ENCODE measurements at places on chromosomes 3 and 15.
A peak's percentile ranks its signal among the peaks of the same experiment; 100 is the strongest.

DNA sequence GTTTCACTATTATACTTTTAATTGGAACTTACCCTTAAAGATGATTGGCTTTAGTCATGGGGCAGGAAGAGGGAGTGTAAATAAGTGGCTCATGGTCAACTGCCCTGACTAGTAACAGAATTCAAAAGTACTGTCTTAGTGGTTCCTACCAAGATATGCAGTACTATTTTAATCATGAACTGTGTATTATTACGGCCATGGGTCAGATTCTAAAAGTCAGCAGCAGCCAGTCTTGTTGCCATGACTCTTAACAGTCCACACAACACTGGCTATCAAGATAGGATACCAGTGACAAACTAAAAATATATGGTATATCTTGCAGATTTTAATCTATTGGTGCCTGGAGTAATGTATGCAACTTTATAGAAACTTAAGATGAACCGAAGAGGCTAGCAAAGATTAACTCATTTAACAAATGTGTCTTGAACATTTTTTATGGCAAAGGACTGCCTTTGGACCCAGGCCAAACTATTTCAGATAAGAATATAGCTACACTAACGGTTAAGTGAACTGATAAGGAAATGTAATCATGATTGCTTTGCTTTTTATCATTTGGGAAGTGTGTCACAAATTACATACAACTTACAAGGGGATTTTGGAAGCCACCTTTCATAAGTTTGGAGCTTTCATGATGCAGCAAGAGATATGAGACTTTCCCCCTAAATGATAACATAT is 163.7 kb downstream of the TCF12 start:
- DNase-seq = no peak

DNA sequence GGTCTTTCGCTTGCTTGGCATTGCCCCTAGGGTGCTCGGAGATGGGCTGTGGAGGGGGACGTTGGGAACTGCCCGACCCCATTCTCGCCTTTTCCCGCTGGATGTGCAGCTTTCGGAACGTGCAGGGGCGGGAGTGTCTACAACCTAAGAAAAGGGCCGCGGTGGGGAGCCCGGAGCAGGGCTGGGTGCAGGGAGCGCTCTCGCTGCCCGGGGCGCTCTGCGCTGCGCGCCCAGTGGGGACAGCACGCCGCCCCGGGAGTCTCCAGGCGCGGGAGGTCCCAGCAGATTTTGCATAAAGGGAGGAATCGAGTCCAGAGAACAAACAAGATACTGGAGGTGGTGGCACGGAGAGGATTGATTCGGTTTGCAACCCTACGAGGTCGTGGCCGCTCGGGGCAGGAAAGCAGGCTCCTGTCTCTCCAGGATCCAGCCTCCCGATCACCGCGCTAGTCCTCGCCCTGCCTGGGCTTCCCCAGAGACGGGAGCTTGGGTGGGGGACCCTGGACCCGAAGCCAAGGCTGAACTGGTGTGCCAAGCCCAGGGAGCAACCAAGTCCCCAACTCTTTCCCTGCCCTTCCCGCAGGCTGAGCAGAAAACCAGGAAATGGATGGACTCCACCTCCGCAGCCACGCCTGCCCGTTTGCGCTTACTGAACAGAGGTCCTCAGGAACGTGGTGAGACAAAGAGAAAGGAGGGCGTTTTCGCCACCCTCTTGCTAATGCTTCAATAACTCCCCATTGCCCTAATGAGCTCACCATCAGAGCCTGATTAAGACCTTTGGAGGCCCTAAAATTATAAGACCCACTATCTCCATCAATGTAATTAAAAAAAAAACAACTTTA is 59.7 kb downstream of the NOX5 start:
- no peak for DNase-seq

- DNase-seq = no peak
Measured at GRCh38 chr15:46297766-46298165, 662.9 kb downstream of the SQOR start.

DNA sequence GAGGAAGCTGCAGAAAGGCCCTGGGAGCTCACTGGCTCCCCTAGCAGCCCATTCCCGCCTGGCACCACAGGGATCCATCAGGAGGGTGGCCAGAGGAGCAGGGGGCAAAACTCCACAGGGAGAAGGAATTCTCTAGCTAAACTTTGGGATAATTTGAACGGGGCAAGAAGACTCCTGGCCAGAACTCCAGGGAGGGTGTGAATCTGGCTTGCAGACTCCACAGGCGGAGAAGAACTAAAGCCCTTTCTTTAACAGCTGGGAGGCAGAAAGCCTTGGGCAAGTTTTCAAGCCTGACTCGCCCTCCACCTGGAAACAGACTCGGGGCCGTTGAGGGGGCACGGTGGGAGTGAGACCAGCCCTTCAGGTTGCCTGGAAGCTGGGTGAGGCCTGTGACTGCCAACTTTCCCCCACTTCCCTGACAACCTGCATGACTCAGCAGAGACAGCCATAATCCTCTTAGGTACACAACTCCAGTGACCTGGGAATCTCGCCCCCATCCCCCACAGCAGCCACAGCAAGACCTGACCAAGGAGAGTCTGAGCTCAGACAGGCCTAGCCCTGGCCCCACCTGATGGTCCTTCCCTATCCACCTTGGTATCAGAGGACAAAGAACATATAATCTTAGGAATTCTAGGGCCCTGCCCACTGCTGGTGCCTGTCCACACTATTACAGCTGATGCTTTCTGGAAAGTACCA is 28.6 kb downstream of the SLC27A2 start:
- no peak for DNase-seq

- no peak for DNase-seq
Measured at GRCh38 chr15:93900476-93901400, 330.6 kb upstream of the MCTP2 start.

DNA sequence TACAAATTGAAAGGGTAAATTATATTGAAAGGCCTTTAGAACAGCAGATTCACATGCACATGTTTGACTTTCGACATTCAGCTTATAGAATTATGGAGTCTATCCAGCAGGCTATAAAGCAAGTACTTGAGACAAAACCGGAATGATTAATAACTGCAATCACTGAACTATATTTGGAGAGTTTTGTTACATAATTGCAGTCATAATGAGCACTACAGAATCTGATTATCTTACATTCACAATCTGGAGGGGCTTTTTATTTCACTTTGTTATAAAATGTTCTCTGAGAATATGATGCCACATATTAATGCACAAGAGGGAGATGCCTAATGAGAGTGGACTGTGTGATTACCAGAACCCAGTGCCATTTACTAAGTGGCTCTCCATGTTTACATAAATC is 64.3 kb downstream of the NSUN3 start:
- DNase-seq = no peak

- DNase-seq = no peak
Measured at GRCh38 chr3:3071136-3071535, 39.0 kb downstream of the IL5RA start.

DNA sequence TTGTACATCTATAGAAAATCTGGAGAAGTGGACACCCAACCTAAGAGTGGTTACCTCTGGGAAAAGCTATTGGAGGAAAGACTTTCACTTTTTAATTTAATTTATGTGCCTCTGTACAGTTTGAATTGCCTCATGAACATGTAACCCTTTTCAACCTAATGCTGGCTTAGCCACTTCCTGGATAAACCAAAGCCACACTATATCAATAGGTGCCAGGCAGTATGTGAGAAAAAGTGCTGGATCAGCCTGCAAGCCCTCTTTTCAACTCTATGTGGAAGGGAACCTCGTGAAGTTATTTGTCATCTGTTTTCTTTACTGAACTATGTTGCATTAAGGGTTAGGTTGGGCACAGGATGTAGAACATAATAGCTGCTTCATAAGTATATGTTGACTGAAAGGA is 9.3 kb upstream of the TOPAZ1 start:
- no peak for DNase-seq

DNA sequence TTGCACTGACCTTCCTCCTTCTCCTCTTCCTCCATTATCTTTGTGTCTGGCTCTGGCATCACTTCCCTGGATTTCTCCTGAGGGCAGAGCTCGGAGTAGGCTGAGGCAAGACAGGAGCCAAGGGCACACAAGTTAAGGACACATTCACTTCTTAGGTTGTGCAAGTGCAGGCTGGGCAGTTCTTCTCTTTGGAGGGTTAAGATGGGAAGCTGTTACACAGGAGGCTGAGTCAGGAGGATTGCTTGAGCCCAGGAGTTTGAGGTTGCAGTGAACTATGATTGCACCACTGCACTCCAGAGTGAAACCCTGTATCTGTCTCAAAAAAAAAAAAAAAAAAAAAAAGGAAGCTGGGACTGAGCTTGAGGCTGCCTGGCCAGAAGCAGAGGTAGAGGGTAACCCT is 176.2 kb upstream of the ANKRD28 start:
- no peak for DNase-seq

DNA sequence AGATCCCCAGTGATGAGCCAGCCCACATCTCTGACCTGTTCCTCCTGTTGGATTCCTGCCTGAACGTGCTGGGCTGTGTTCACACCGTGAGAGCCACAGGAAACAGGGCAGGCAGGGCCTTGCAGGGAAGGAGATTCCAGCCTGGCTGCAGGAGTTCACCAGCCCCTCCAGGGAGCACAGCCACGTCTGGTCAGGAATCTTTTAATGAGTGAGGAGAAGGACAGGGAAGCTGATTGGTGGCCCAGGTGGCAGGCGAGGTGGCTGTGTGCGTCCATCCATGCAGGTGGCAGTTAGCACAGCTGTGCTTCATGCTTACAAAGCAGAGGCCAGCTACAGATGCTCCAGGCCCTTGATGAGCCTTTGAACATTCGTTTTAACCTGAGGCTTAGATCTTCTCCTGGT is 10.5 kb downstream of the LRRK1 start:
- no peak for DNase-seq

GRCh38 chr3:184248454-184249411 is at the start of gene ALG3:
Gene ALG3, minus strand, starts transcription at chr3:184248962. Its CDS starts 22 bp downstream, at chr3:184248940.
- peak; percentile 84 for DNase-seq

- no peak for DNase-seq
Measured at GRCh38 chr15:26974120-26974780, 3.3 kb downstream of the GABRG3 start.

GRCh38 chr3:107650788-107651187 is 128.0 kb downstream of the BBX start:
- no peak for DNase-seq

DNA sequence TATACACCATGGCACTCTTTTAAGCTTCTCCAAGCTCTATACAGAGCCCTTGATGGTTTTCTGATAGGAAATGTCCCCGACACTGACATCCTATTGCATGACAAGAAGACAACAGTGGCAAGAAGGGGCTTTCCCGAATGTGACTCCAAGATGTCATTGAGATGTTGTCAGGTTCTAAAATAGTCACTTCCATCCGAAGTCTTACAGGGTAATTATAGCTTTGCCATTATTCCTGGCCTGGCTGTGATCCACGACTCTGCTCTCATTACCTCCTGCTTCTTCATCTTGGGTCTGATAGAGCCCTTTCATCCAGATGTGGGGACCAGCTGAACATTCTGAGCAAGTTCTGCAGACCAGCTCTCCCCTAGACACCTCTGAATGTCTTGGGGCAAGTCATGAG is 40.6 kb upstream of the ADAMTS9 start:
- no peak for DNase-seq

DNA sequence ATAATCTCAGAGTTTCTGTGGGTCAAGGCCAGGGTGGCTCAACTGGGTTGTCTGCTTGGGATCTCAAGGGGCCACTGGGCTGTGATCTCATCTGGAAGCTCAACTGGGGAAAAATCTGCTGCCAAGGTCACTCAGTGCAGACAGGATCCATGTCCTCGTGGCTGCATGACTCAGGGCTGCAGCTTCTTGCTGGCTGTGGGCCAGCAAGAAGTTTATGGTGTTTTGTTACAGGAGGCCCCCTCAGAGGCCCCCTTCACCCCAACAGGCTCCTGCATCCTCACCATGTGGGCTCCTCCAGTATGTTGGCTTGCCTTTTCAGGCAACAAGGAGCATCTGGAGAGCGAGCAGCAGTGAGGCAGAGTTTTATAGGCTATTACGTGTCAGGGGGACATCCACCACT is 14.6 kb downstream of the OCA2 start:
- DNase-seq = no peak

DNA sequence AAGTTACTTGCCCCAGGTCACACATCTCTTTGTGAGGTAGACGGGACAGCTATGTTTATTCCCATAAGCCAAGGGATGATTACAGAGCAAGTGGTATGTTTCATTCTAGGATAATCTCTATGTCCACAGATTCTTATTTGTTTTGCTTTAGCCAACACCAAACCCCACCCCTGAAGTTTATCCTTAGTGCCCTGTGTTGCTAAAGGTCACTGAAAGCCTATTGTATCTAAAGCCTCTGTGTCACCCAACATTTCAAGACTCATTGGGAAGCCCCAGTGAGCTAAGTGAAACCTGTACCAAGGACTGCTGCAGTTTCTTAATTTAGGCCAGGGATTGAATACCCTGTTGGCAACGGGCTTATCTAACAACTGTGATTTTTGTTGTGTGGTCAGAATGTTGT is 135.6 kb downstream of the ADAMTS9 start:
- DNase-seq = no peak

- DNase-seq = no peak
Measured at GRCh38 chr3:14142567-14143270, 17.9 kb downstream of the TMEM43 start.

DNA sequence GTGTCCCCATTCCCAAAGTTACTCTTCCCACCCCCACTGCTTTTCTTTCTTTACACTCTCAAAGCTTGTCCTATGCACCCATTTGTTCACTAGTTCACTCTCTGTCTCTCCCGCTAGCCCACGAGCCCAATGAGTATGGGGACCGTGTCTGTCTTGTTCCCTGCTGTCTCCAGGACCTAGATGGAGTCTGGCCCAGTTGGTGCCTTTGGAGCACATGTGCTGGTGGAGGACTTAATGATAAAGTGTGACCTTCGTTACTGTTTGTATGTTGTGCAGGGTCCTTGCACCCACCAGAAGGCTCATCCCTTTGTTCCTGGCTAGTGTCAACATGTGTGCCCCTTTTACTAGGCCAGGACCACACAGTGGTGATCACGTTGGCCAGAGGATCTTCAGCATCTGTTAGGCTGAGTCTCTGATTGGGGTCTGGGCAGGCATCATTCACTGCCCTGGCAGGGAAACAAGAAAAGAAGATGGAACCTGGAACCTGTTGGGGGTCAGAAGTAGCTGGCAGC is 7.4 kb downstream of the CISH start:
- DNase-seq = peak; percentile 18

DNA sequence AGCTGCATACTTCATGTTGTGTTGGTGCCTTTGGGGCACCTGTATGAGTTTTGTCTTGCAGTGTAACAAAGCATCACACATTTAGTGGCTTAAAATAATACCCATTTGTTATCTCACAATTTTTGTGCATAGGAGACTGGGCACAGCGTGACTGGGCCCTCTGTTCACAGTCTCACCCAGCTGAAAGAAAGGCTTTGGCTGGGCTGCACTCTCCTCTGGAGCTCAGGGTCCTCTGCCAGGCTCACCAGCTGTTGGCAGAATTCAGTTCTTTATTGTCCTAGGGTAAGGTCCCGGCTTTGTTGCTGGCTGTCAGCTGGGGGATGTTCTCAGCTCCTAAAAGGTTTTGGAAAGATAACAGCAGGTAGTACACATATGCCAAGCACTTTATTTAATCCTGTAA is 263.3 kb downstream of the CLSTN2 start:
- no peak for DNase-seq

GRCh38 chr3:172132721-172133311 is 93.4 kb downstream of the FNDC3B start:
- DNase-seq = no peak
